ENCODE measurements at places on chromosomes 7 and 10.

- no peak for DNase-seq
These were observed 10.3 kb upstream of the OCM start for GRCh38 chr7:5870311-5870710.

GRCh38 chr10:98610836-98611235, 164.1 kb upstream of the HPS1 start:
- DNase-seq, result no peak

DNA sequence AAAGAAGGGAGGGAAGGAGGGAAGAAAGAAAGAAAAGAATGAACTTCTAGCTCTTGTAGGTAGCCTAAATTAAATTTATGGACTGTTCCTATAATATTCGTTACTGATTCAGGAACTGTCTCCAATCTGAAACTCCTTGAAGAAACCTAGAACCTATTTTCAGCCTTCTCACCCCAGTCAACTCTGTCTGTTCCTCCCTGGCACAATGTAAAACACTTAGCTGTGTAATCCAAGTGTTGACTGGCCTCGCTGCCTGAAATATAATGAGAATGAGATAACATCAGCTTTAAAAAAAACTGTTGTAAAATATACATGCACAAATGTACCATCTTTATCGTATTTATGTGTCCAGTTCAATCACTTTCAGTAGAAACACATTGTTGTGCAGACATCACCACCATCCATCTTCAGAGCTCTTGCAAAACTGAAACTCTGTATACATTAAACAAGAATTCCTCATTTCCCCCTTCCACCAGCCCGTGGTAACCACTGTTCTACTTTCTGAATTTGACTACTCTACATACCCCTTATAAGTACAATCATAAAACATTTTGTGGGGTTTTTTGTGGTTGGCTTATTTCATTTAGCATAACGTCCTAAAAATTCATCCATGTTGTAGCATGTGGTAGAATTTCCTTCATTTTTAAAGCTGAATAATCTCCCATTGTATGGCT, 6.3 kb upstream of the C7orf33 start:
- no peak for DNase-seq

DNA sequence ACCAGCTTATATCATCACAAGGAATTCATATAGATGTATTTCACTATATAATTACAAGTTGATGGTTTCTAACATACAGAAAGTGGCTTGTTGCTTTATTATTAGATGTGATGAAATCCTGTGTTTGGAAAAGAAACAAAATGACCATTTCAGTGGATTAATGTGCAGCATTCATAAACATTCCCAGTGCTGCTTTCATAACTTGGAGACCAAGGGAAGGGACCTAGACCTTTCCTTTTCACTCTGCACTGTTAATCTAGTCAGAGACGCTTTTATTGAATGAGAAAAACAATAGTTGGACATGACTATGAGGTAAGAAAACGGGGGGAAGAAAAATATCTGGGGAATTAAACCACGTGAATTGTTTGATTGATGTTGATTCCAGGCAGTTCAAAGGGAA, 160.0 kb downstream of the HDAC9 start:
- no peak for DNase-seq

DNA sequence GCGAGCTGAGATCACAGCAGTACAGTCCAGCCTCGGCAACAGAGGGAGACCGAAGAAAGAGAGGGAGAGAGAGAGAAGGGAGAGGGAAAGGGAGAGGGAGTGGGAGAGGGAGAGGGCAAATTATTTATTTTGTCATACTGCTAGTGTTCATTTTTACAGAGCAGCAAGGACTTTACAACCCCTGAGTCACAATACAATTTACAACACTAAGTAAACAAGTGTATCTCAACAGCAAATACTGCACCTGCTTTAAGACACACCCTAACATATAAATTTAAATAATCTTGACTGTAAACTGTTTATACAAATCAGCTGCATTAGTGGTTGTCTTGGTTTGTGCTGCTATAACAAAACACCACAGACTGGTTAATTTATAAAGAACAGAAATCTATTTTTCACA, 27.2 kb downstream of the HTR5A start:
- DNase-seq, result no peak

DNA sequence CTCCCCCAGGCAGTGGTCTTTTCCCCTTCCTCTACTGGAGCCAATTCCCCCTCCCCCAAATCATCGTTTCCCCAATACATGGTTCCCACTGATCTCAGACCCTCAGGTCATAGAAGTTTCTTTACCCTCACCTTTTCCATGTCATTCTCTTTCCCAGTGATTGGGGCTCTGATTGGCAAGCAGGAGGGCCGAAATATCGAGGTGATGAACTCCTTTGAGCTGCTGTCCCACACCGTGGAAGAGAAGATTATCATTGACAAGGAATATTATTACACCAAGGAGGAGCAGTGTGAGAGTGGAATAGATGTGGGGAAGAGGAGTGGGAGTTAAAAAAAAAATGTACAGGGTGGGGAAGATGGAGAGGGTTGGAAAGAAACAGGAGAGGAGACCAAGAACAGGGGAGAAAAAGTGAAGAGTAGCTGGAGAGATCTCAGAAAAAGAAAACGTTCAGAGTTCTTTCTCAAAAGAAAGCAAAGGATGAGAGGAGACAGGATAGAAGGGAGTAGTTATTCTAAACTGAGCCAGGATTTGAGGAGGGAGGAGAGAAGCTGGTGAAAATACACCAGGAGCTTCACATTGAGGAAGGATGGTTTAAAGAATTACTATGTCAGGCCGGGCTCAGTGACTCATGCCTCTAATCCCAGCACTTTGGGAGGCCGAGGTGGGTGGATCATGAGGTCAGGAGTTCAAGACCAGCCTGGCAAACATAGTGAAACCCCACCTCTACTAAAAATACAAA, 858 bp downstream of the COPS6 start:
- no peak for DNase-seq

GRCh38 chr10:4028027-4028471, 243.0 kb upstream of the KLF6 start:
- no peak for DNase-seq

DNA sequence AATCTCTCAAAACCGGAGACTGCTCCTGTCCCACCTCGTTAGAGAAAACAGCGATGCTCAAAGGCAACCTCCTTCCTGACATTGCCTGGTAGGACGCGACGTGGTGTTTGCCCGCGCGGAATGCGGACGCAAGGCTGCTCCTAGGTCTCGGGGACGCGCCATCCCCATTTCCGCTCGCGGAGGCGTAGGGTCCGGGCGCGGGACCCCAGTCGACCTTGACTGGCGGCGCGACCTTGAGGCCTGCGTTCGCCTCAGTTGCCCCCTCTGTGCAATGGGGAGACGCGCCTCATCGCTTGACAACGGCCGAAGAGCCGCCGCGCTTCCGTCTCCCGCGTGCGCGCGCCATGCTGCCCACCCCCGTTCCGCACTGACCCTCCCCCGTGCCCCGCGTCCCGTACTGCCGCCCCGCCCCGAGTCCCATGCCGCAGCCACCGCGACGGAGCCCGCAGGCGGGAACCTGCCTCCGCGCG, 412 bp upstream of the PPIA start:
- DNase-seq, result no peak

DNA sequence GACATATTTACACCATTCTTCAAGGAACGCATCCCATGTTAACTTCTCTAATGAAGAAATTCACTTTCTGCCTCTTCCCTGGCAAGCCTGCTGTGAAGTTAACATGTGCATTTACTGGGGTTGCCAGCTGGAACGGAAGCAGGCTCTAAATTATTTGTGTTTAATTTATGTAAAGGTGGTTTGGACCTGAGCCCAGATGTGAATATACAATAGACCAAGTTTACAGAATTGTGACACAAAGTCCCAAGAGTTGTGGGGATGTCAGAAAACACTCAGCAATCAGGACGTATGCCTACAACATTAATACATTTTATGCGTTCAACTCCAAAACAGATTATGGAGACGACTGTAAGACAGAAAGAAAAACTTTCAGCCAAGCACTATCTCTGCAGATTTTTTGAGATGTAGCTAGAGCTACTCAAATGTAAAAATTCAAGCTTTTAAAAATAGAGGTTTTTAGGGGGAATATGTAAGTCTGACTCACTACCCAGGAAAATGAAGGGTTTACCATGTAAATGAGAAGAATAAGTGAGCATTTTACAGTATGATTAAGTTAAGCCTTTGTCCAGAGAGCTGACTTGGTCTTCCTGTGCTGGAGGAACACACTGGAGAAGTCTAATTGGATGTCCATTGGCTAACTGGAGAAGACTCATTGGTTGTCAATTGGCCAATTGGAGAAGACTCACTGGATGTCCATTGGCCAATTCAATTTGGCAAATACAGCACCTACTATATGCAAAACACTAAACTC, 19.5 kb downstream of the NRP1 start:
- no peak for DNase-seq

DNA sequence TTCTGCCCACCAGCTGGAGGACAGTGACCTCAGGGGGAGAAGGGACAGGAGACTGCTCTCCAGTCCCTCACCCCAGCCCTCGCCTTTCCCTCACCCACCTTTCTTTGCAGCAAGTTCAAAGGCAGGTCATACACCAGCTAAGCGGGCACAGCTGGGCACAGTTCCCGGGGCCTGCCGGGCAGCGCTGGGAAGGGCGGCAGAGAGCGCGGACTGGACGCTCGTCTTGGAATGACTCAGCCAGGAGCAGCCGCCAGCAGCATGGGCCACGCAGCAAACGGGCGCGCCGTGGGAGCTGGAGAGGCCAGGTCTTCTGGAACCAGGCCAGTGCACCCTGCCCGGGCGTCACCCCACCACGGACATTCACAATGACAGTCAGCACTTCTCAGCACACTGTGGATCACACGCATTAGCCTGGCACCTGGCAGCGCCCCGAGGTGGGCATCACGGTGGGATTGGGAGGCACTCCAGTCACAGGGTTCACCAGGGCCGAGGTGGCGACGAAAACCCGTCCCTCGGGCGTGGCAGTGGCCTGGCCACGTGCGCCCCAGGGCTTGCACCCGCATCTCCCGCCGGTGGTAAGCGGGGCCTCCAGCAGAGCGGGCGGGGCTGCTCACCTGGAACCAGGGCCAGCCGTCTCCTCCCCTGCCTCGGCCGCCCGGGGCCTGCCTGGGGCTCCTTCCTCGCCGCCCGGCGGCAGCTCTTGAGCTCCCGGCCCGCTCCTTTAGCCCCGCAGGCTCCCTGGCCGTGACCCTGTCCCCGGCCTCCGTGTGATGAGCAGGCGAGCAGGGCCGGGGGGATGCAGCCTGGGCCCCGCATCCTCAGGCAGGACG, 29.0 kb upstream of the WDFY4 start:
- no peak for DNase-seq

DNA sequence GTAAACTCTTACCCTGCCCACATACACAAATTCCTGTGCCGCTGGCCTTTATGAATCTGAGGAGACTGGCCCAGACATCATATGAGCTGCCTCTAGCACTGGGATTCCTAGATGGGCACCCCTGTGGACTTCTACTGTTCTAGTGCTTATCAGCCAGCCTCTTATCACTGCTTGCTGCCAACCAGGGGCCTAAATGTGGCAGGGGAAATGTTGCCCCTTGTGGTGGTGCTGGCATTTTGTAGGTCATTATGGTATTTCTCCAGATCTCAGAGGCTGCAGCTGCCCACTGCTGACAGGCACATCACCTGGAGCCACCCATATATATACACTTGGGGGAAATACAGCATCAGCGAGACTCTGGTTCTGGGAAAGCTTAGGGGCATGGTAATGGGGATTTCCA, 5.4 kb downstream of the SFR1 start:
- DNase-seq, result no peak

DNA sequence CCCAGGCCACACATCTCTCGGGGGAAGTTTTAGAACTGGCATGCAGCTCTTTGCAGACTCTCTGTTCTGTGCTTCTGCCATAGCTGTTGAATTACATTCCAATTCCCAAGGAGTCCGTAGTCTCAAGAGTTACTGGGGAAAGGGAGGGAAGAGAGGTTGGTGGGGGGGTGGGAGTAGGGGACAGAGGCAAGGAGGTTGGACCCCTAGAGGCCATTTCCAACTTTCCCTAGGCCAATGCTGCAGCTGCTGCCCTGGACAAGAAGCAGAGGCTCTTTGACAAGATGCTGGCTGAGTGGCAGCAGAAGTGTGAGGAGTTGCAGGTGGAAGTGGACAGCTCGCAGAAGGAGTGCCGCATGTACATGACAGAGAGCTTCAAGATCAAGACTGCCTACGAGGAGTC, 23.8 kb downstream of the MYH16 start:
- DNase-seq, result no peak

DNA sequence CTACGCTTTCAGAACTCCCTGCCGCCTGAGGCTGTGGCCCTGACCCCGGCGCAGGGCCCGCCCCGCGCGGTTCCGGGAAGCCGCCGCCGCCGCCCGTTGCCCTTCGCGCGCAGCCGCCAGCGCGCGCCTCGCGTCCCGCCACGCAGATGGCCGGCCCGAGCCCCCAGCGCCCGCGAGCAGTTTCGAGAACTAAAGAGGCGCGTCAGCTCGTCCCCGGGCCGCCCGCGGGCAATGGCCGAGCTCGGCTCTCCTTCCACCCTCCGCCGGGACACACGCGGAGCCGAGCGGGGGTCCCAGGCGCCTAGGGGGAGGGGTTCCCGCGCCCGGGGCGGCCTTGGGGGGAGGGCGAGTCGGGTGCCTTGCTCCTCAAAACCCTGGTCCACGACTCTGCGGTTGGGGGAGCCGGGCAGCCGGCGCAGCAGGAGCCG, 1.8 kb downstream of the HNRNPF start:
- DNase-seq, result no peak

DNA sequence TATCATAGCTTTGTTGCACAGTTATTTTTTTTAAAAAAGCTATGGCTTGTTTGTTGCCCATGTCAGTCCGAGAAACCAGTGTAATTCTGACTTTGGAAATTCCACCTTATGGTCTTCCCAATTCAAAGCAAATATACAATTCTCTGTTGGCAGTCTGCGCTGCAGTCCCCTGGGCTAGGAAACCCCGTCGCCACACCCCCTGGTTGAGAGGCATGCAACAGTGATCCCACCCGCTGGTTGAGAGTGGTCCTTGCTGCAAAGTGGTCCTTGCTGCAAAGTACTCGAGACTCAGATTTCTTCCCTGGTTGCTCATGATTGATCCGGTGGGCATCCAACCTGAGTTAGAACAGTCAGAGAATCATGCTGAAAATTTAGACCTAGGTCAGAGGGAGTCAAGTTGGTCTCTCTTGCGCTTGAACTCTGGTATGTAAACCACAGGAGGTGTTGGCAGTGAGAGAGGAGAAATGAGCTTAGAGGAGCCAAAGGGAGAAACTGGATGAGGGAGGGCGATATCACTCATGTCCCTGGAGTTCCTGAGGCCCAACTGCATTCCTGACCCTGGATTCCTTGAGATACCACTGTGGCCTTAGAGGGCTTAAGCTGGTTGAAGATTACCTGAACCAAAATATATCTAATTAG, 45.0 kb upstream of the STK17A start:
- no peak for DNase-seq
